CD4-positive, alpha-beta T cell (primary cell): ENCODE measurements at places on chromosomes 12 and 14.

DNA sequence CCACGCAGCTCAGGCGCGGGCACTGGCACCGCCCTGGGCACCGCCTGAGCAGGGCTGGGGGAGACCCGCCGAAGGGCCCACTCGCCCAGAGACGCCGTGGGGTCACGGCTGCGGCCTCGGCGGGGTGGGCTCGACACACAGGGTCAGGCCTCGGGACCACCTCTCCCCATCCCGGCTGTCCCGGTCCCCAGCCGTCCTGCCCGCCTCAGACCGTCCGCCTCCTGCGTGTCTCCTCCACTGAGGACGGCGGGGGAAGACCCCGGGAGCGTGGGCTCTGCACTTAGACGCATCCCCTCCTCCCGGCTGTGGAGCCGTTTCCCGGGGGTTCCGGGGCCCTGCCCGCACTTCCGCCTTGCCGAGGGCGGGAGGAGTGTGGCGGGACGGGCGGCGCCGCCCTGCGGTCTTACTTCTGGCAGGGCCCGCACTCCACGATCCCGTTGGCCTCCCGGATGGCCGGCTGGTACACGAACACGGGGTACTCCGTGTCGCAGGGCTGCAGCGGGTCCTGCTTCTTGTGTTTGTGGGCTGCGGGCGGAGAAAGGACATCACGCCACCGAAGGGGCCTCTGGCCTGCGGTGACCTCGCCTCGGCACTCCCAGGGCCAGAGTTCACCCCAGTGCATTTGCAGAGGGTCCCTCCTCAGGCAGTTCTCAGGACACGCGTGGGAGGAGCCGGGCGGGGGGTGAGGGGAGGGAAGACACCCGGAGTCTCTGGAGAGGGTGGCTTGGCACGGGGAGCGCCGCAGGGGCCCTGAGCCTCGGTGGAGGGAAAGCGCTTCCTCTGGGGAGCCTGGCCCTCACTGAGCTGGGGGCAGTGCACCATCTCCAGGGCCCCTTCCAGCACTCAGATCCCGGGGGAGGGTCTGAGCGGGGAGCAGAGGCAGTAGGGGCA, 23.1 kb upstream of the LRTM2 start:
- DNase-seq: peak; percentile 58

DNA sequence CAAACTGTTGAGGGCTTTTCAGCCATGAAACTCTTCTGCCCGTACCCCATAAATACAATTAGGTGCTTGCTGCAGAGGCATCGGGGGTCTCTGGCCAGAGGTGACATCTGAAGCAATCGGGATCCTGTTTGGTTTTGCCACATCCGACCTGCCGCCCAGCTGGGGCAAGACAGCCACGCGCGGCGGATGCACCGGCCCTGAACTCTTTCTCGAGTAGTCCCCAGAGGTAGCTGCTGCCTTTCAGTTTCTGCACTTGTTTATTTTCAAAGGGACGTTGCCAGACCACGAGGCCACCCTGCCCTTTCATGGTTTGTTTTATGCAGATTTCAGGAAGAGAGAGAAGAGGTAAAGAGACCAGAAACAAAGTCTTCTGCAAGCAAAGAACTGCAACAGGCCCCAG, 10.6 kb upstream of the MLXIP start:
- DNase-seq: peak; percentile 28

DNA sequence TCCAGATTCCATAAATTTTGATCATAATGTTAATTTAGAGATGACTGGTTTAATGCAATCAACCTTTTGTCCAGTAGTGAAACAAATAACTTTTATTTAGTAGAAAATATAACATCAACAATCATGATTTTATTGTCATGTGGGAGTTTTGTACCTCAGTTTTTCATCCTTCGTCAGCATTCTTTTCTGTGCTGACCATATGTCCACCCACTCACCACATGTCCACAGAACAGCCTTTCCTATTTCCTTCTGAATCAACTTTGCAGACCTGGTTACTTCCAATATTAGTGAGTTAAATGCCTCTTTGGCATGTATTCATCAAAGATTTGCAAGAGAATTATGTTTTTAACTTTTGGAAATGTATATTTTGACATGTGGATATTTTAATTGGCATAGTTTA, 36.8 kb upstream of the CNTN1 start:
- no peak for DNase-seq

DNA sequence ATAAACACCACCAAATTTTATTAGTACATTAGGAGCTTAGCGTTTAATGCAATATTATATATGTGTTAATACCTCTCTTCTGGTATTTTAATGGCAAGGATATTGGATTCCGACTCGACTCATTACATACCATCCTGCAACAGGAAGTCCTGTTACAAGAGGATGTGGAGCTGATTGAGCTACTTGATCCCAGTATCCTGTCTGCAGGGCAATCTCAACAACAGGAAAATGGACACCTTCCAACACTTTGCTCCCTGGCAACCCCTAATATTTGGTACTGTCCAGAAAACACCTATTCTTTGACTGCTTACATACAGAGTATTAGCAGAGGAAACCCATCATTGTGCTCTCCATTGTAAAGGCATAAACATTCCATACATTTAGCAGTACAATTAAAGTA, 45.2 kb downstream of the VEZT start:
- no peak for DNase-seq

- no peak for DNase-seq
Observed at GRCh38 chr14:93855737-93856136, 67.5 kb upstream of the PRIMA1 start.

- no peak for DNase-seq
Observed at GRCh38 chr14:38951451-38951850, 151.6 kb downstream of the SEC23A start.

GRCh38 chr12:107320033-107320928, 226.9 kb upstream of the CRY1 start:
- DNase-seq: peak; percentile 82

GRCh38 chr12:83318386-83319098, 631.8 kb downstream of the TMTC2 start:
- DNase-seq: no peak

DNA sequence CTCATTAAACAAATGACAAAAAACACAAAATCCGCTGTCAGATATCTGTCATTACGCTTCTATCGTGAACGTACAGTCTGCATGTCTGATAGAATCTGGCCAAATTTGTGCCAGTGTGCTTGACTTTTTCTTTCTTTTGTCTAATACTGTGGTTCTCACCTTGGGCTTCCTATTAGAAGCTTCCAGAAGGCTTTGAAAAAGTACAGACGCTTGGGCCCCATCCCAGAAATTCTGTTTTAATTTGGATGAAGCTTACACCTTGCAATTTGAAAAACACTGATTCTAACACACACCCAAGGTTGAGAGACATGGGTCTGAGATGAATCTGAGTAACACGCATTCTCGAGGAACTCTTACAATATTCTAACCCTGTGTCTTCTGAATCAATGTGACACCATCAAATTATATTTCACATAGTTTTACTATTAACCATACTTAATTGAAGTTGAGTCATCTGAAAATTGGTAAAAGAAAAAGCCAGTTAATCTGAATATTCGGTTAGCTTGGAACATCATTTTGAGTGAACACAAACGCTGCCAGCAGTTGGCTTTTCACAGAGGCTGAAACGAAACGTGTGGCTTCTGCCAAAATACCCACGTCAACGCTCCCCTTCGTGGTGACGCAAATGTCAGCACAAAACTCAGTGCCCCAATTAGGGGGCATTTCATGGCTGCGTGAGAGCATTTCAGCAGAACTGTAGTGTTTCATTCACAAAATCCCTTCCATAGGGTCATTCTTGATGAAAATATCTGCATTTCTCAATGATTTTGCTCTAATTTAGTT, 420.5 kb downstream of the TMEM132D start:
- DNase-seq: no peak

DNA sequence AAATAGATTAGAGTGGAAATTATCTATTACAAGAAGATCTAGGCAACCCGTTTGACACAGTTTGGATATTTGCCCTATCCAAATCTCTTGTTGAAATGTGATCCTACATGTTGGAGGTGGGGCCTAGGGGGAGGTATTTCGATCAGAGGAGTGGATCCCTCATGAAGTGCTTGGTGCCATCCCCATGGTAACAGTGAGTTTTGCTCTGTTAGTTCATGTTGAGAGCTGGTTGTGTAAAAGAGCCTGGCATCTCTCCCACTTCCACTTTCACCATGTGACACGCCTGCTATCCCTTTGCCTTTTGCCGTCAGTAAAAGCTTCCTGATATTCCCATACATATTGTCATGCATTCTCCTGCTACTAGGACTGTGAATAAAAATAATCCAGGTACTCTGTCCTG, 66.4 kb upstream of the FLRT2 start:
- DNase-seq: no peak

DNA sequence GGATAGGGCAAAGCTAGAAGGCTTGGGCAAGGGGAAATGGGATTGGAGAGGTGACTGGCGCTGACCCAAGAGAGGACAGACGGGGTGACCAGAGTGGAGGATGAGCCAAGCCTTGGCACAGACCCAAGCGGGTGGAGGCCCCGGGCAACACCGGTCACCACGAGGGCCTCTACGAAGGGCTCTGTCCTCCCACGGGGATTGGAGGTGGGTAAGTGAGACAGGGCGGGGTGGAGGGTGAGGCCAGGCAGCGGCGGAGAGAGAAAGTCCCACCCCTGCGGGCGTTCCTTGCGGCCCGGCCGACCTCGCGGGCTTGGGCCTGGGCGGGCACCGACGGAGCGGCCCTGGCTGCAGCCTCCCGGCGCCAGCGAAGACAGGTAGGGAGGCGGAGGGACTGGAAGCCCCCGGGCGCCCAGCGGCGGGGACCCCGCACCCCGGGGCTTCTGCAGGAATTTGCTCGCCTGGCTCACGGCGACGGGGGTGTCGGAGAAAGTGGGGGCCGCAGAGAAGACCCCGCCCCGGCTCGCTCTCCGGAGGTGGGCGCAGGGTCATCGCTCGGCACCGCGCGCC, at the start of gene PAPLN:
PAPLN (plus strand) TSS at position 288 of the 567 bp plus-strand sequence. CDS start 2,273 bp downstream, outside the sequence.
- no peak for DNase-seq

DNA sequence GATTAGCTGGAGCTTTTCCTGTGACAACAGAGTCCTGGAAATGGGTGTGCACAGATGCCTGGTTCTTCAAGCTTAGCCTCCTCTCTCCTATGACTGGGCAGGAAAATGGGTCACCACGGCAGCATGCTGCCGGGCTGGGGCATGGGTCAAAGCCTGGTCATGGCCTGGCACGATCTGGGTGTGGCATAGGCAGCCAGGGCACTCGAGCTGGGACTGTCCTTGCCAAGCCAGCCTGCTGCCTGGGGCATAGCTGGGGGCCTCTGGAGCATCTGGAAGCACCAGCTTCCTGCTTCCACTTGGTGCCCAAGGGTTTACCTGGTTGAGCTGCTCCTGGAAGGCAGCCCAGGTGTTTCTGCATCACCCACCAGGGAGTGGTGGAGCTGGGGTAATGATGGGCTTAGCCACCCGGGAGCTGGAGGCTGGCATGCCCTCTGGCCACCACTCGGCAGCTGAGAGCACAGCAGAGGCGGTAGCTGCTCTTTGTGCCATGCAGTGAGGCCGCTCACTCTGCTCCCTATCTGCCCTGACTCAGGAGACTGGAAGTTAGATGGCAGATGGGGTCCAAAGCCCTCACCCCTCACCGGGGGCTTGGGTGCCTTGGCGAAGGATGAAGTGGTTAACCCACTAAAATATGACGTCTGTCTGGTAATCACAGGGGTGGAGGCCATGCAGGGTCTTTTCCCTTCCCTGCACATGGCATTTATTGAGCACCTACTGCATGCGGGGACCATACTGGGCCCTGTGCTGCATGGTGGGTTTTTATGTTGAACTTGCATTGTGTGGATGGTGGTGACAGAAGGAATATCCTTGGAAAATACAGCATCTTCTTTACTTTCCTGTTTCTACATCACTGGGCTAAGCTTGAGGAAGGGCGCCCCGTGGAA, 1.7 kb downstream of the OTUB2 start:
- no peak for DNase-seq

GRCh38 chr12:67804168-67804567, 155.6 kb downstream of the DYRK2 start:
- peak; percentile 25 for DNase-seq

- no peak for DNase-seq
Observed at GRCh38 chr12:41992022-41992421, 152.7 kb downstream of the GXYLT1 start.

GRCh38 chr12:95962222-95962621, 19.1 kb downstream of the AMDHD1 start:
- no peak for DNase-seq

DNA sequence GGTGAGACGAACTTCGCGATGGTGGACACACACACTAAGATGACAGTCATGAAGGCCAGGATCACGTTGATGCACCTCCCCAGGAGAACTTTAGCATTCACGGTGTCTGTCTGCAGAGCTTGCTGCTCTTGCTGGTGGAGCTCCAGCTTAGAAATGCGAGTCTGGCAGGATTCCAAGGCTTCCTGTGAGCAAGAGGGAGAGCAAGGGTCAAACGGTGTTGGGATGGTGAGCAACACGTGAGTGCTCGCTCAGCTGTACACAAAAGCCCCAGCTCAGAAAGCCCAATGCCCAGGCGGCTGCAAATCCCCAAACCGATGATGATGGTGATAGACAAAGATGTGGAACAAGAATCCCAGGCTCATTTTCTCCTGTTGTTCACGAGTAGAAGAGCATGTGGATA, 78.8 kb downstream of the TMCC3 start:
- no peak for DNase-seq

- no peak for DNase-seq
Observed at GRCh38 chr12:40569626-40570179, 122.5 kb upstream of the CNTN1 start.

DNA sequence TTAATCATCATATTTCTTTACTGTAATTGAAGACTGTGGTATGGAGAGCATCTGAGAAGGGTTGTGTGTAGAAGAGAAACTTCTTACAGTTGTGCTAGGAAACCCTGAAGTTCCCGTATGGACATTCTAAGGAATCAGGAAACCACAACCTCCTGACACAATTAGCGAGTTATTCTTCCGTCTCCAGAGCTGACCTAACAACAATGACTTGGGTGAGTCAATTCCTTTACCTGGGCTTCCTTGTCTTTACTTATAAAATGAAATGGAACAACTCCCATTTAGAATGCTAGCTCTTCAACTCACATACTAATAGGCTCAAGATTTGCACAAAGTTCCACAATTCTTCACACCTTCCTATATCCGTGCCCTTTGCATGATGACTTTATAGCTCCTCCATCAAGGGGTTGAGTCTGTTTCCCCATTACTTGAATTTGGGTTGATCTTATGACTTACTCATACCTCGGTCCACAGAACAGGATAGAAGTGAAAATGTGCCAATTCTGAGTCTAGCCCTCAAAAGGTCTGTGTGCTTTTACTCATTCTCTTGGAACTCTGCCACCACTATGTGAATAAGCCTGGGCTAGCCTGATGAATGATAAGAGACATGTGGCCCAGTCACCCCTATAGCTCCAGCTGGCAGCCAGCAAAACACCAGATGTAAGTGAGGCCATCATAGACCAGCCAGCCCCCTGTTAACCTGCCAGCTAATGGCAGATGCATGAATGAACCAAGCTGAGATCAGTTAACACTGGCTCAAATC, 459.4 kb downstream of the ETNK1 start:
- no peak for DNase-seq

DNA sequence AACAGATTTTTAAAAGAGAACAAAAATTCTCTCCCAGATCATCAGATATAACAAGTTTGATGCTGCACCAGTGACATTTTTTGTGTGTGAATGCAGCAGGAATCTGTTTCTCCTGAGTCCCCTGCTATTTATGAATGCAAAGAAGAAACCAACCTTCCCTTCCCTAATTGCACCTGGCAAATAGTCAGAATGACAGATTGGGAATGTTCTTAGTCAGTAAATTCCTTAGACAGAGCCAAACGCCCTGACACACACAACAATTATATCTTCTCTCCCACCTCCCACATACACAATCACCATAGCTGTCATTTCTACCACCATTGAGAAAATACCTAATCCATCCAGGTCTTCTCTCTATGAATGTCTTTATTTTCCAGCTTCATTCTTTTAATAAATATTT, 174.4 kb downstream of the ALG10B start:
- DNase-seq: no peak

- DNase-seq: no peak
Observed at GRCh38 chr14:91929700-91930099, 17.8 kb downstream of the FBLN5 start.
